Foreskin fibroblast (primary cell): ENCODE measurements at places on chromosomes 7 and 10.
A peak's percentile ranks its signal among the peaks of the same experiment; 100 is the strongest.

GRCh38 chr10:123993534-123994416 lies 99.6 kb downstream of the CHST15 start:
- no peak for DNase-seq

GRCh38 chr10:34889004-34889869 lies 74.1 kb upstream of the PARD3 start:
- peak; percentile 72 for DNase-seq

GRCh38 chr10:126598009-126598408 lies 72.5 kb downstream of the C10orf90 start:
- no peak for DNase-seq

- DNase-seq, result no peak
Measured at GRCh38 chr10:716821-717220, 27.4 kb upstream of the DIP2C start.

DNA sequence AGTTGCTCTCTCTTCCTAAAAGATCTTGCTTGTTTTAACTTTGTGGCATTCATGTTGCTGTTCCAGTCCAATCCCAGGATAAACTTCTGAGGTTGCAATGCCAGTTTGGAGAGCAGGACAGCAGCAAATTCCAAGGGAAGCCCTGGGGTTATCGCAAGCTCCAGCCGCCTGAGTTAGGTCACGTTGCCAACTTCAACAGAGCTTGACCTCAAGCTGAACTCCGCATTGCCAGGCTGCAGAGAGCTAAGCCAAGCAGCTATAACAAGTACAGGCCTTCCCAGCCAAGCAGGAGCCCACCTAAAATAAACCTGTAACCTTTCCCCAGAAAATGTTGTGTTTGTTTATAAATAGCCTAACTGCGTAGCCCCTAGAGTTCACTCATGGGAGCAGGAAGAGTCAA lies 138.9 kb upstream of the LYZL1 start:
- DNase-seq, result no peak

DNA sequence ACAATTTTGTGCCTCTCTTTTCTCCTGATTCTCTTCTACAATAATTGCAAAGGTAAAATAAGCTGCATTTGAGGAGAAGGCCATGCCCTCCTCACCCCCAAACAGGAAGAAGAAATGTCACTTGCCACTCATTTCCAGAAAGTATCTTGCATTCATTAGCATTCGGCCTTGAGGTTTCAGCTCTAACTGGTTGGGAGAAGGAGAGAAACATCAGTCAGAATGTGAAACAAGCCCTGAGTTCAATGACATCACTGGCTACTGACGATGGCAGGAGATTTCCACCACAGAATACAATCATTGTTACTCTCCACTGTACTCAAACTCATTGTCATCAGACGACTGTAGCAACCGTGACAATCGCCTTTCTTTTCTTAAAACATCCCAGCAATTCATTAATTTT lies 72.8 kb downstream of the PRKCQ start:
- DNase-seq, result no peak

GRCh38 chr10:107520348-107520747 lies 355.8 kb upstream of the SORCS1 start:
- DNase-seq, result no peak

GRCh38 chr7:85602196-85602595 lies 415.3 kb upstream of the SEMA3D start:
- DNase-seq, result peak; percentile 14

GRCh38 chr10:98910546-98910945 lies 325.1 kb downstream of the HPSE2 start:
- no peak for DNase-seq

GRCh38 chr7:2017481-2017891 lies 215.3 kb downstream of the MAD1L1 start:
- no peak for DNase-seq

DNA sequence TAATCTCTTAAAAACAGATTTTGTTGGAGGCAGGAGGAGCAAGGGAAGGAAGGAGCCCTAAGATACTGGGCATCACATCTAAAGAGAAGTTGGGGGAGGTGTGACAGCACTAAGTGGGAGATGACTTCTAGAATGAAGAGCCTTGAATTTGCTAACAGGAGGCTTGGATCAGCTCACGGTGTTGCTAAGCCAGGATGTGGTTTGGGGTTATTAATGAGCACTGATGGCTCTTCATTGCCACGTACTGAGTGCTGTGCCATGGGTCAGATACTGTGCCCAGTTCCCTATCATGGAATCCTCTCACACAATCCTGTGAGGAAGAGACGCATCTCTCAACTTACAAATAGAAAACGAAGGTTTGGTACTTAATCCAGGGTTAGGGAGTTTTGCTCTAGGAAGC lies 78.5 kb downstream of the C7orf25 start:
- DNase-seq, result peak; percentile 7

- no peak for DNase-seq
Measured at GRCh38 chr10:123109466-123109865, 26.3 kb upstream of the HMX3 start.

GRCh38 chr7:95527033-95527775 lies 41.5 kb downstream of the ASB4 start:
- DNase-seq, result peak; percentile 21

GRCh38 chr7:120412139-120413050 lies 139.4 kb downstream of the KCND2 start:
- no peak for DNase-seq

DNA sequence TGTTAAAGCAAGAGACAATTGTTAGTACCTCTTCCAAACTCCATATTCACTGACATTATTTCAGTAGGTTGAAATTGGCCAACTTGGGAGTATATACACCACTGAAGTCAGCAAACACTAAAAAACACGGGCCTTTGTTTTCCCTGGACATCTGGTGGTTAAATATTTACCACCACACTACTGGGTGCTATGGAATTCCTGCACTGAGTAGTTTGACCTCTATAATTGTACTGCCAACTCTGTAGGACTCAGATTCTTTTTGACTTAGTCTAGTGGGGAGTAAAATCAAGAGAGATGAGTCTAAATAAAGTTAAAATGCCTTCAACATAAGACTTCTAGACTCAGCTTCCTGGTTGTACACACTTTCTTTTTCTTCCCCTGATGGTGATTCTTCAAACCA lies 41.3 kb upstream of the TES start:
- DNase-seq, result peak; percentile 69

DNA sequence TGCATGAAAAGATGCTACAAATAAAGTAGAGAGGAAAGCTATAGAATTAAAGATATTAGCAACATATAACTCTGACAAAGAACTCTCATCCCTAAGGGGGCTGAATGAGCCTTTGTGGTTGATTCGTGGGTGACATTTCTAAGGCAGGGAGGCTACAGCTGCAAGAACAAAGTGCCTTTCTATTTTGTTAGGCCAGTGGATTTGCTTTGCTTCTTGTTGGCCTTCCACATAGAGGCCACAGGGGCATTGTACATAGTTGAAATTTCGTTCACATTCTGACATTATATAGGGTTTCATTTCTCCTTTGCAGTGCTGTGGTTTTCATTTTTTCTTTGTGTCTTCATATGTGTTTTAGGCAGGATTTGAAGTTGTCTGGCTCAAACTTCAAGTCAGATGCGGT lies 819.2 kb upstream of the C7orf33 start:
- no peak for DNase-seq

- peak; percentile 81 for DNase-seq
Measured at GRCh38 chr10:93475871-93476270, 6.3 kb downstream of the MYOF start.

GRCh38 chr7:69177941-69178494 lies 420.3 kb upstream of the AUTS2 start:
- DNase-seq, result no peak

DNA sequence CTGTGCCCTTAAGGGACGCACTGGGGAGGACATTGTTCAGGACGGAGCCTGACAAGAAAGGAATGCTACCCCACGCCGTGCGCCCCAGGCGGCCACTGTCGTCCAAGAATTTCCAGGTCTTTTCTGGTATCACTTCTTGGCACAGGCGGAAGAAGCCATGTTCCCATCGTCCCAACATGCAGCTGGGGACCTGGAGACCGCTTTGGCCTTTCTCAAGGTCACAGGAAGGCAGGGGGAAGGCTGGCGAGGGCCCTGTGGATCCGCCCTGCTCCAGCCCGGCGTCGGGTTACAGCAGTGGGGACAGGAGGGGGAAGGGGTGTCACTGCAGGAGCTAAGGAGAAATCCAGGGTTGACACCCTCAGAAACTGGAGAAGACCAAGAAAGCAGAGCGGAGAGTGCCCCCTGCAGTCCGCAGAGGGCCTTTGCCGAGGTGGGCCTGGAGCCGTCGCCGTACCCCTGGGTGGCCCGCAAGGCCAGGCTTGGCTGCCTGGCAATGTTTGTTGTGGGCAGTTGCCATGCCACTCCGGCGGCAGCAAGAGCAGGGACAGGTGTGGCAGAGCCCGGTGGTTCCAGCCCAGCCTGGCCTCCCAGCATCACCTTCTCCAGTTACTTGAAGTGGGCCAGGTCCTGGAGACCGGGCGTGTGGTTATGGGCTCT lies 104.1 kb downstream of the LHPP start:
- DNase-seq, result no peak

DNA sequence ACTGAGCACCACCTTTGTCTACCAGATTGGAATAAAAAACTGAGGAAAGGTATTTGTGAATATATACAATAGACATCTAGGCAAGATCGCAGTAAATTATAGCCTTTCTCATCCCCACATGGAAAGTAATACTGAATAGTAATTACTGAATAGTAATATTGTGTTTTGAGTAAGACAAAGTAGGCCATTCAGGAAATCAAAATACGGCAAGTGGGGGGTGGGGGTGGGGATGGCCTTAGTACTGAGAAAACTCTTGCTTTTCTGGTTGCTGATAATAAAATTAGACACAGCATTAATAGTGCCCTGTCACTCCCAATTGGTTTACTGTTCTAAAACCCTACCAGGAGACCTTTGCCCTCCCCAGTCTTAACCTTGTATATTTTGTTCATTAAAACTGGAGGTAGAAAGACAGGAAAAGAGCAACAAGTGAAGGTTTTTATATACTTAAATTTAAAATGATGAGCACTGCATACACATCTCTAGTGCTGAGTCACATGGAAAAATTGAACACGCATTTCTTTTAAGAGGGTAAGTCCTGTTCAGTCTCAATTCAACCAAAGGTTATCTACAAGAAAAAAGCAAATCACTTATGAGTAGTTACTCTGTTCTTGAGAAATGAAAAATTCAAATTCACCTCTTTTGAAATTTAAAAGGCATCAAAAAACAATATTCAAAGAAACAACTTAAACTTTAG lies 65.6 kb downstream of the IGF2BP3 start:
- no peak for DNase-seq

GRCh38 chr10:118277871-118278270 lies 64.3 kb downstream of the FAM204A start:
- DNase-seq, result no peak

DNA sequence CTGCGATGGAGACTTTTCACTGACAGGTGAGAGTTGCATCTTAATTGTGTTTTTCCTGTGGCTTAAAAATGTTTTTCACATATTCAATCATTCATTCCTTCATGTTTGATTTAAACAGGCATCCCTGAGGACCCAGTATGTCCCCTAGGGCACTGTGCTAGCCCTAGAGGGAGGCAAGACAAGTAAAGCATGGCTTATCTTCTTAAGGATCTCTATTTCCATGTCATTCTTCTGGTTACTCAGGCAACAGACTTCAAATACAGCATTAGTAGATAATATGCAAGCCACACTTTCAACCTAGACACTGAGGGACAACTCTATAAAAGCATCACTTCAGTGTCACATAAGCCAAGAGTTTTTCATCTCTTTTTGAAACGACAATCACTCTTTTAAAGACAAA lies 29.2 kb downstream of the CDK1 start:
- no peak for DNase-seq

- DNase-seq, result no peak
Measured at GRCh38 chr10:43491855-43492254, 54.9 kb downstream of the ZNF487 start.

DNA sequence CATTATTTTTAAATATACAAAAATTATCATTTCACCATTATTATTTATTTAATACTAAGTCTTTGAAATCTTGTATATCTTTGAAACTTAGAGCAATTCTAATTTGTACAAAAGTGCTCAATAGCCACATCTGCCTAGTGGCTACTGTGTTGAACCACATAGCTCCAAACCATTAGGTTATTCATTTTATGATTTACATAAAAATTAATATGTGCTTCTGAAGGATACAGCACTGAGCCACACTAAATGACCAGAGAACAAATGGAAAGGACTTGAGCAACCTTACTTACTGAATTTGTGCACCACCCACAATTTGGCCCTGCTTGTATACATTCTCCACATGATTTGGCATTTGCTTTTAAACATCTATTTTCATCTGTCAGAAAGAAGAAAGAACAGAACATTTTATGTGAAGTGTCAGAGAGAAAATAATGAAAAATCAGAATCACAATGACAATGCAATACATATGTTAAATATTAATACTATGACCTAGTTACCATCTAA lies 25.8 kb downstream of the ITGB1 start:
- no peak for DNase-seq
